ENCODE measurements at places on chromosomes 1 and 21.
A peak's percentile ranks its signal among the peaks of the same experiment; 100 is the strongest.

- peaks cover 6% of the 10 kb centered on the region for H3K4me1 ChIP-seq
- no peaks in the 10 kb centered on the region for H3K36me3 ChIP-seq
- no peak overlapping the region for H3K27ac ChIP-seq
- H3K27me3 ChIP-seq, result peaks cover 44% of the 10 kb centered on the region
- H3K4me3 ChIP-seq, result no peak overlapping the region
- no peak for DNase-seq
Observed at GRCh38 chr1:228000416-228000815, 6.4 kb upstream of the WNT3A start.

DNA sequence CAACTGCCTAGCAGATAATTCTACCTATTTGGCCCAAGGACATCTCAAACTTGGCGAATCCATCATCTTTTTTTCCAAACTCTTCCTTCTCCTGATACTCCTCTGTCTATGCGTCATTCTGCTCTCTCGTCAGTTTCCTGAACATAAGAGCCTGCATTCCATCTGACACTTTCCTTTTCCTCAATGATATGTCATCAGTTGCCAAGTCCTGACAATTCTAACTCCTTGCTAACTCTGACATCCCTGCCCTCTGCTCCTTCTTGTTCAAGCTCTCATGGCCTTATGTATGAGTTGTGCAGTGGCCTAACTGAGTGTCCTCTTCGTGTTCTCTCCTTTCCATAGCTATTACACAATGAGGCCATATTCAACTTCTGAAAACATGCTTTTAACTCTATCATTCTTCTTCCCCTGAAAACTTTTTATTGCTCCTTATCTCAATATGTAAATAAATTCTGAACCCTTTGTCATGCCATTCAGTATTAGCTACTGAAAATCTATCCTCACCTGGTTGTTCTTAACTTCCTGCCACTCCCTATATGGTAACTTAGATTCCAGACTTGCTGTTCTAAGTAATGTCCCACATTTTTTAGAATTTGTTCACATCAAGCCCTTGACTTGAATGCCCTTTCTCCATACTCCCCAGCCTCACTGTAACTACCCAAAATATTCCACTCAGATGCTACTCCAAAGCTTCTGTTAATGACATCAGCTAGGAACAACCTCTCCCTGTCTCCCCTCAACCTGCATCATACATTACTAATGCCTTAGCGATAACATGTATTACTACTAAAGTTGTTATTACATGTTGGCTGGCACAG, 11.5 kb downstream of the PALMD start:
- no peak overlapping the region for H3K4me3 ChIP-seq
- H3K27ac ChIP-seq, result no peak overlapping the region
- H3K36me3 ChIP-seq, result no peaks in the 10 kb centered on the region
- no peak for DNase-seq

DNA sequence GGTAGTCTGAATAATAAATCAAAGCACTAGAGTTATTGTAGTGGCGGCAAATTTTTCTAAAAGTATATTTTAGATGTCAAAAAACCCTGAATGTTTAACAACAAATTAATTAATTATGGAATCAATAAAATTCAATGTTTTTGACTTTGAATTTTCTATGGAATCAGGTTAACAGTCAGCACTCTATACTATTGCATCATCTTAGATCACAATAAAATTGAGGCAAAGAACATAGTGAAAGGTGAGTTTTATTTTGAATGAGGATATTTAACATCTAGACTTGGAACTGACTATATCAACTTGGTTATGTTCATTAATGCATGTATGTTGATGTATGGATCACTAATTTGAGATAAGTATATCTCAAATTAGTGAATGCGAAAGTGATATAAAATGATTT, 148.5 kb downstream of the TNFSF18 start:
- H3K36me3 ChIP-seq, result peaks cover 2% of the 10 kb centered on the region
- peaks cover 56% of the 10 kb centered on the region for H3K4me1 ChIP-seq
- H3K4me3 ChIP-seq, result no peak overlapping the region
- H3K27ac ChIP-seq, result no peak overlapping the region
- DNase-seq, result no peak

GRCh38 chr1:25795211-25795610, 4.8 kb upstream of the SELENON start:
- no peak for DNase-seq
- H3K27me3 ChIP-seq, result no peaks in the 10 kb centered on the region
- no peak overlapping the region for H3K27ac ChIP-seq
- peaks cover 37% of the 10 kb centered on the region for H3K4me1 ChIP-seq

DNA sequence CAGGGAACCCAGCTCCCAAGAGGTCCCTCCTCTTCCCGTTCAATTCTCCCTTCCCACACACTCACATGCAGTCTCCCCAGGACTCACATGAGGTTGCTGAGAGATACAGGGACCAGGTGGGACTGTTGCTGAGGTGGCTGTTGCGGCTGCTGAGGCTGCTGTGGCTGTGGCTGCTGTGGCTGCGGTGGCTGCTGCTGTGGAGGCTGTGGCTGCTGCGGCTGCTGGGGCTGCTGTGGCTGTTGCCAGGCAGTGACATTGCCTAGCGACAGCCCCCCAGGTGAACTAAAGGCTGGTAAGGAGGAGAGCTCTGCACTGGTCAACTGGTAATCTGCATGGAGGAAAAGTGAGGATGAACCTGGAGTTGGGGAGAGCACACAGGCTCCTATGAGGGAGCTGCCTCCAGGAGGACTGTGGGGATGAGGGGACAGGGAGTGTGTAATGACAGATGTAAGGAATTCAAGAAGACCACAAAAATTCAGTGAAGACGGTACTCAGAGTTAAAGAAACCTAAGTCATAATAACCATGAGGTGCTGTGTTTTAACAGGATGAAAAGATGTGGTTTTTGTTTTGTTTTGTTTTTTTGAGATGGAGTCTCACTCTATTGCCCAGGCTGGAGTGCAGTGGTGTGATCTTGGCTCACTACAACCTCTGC, 31.8 kb downstream of the MEF2D start:
- H3K36me3 ChIP-seq, result peaks cover 9% of the 10 kb centered on the region
- no peak overlapping the region for H3K27ac ChIP-seq
- H3K27me3 ChIP-seq, result no peaks in the 10 kb centered on the region
- no peak for DNase-seq
- H3K4me3 ChIP-seq, result no peak overlapping the region
- H3K4me1 ChIP-seq, result peaks cover 7% of the 10 kb centered on the region

DNA sequence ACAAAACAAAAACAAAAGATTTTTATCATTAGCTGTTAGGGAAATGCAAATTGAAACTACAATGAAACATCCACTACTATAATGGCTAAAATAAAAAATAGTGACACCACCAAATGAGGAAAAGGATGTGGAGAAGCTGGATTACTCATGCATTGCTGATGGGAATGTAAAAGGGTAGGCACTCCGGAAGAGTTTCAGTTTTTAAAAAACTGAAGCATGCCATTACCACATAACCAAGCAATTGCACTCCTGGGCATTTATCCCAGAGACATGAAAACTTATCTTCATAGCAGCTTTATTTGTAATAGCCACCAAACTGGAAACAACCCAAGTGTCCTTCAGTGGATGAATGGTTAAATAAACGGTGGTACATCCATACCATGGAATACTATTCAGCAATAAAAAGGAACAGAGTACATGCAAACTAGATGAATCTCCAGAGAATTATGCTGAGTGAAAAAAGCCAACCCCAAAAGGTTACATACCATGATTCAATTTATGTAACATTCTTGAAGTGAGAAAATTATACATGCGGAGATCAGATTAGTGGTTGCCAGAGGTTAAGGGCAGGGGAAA, 14.5 kb upstream of the CFAP298 start:
- H3K27me3 ChIP-seq, result peaks cover 17% of the 10 kb centered on the region
- no peak for DNase-seq
- H3K36me3 ChIP-seq, result peaks cover 3% of the 10 kb centered on the region
- no peak overlapping the region for H3K4me3 ChIP-seq

DNA sequence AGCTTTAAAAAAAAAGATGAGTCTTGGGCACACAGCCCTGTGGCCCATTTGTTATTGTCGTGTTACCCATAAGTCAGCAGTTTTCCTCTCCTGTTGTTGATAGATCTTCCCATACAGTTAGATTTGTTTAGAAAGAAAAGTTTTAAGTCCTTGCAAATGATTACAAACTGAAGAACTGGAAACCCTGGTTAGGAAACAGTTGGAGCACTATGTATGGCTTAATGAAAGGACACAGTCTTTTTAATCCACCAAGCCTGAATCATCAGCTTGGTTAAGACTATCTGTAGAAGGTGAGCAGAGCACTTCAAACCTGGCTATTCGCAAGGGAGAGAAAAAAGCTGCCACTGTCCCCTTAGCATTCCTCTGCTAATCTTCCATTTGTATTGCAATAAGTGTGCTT, 241.0 kb downstream of the DISC1 start:
- no peak overlapping the region for H3K27ac ChIP-seq
- no peak for DNase-seq
- no peaks in the 10 kb centered on the region for H3K27me3 ChIP-seq

GRCh38 chr1:1196431-1197187, 9.8 kb downstream of the TNFRSF18 start:
- H3K27ac ChIP-seq, result no peak overlapping the region
- H3K36me3 ChIP-seq, result no peaks in the 10 kb centered on the region
- DNase-seq, result no peak
- H3K4me1 ChIP-seq, result peaks cover 7% of the 10 kb centered on the region

- H3K4me1 ChIP-seq, result no peaks in the 10 kb centered on the region
- H3K27me3 ChIP-seq, result peaks cover 5% of the 10 kb centered on the region
- H3K27ac ChIP-seq, result no peak overlapping the region
- no peak for DNase-seq
- H3K4me3 ChIP-seq, result no peak overlapping the region
- H3K36me3 ChIP-seq, result no peaks in the 10 kb centered on the region
Observed at GRCh38 chr1:215243345-215244054, 161.0 kb downstream of the KCNK2 start.

DNA sequence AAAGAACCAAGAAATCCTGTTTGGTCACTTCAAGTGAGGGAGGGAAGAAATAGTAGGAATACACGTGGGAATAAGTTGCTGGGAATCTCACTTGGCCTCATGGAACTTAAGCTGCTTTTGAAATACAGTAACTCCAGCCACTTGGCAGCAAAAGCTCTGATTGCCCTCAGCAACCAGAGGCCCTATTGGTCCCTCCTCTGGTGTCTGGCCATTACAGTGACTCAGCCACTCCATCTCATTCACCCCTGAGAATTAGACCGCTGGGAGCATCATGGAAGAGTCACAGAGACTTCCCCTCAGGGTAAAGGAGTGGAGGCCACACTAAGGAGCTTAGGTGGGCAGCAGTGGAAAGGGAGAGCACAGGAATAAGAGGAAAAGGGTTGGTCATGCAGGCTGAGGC, 99.6 kb downstream of the ELAVL4 start:
- H3K27ac ChIP-seq, result no peak overlapping the region
- DNase-seq, result no peak
- H3K36me3 ChIP-seq, result no peaks in the 10 kb centered on the region
- no peaks in the 10 kb centered on the region for H3K4me1 ChIP-seq
- H3K27me3 ChIP-seq, result peaks cover 13% of the 10 kb centered on the region

DNA sequence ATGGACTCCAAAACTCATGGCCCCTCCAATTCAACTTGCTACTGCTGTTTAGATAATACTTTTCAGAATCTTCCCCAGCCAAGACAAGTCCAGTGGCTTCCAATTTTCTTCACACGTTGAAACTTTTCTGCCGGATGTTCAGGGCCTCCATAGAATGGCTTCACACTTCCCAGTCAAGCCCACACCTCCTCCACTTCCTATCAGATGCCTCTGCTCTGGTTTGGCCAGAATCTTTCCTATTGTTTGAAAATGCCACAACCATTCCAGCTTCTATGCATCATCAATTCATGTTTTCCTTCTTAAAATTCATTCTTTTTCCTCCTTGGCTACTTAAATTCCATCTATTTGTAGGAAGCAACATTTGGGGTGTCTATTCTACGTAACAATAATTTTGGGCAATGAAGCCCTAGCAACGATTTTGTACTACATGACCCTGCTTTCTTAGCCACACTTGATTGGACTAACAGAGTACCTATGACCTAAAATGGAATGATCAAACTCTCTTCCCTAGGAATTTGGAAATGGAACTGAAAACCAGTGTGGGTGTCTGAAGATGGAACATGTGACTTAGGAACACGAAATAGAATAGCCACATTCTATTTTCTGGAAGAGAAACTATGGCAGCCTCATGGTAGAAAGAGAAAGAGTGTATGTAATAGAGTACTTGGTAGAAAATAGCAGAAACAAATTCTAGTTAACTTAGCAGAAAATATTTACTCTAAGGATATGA, 74.1 kb upstream of the CNIH3 start:
- H3K27ac ChIP-seq, result no peak overlapping the region
- H3K27me3 ChIP-seq, result peaks cover 9% of the 10 kb centered on the region
- DNase-seq, result no peak
- no peak overlapping the region for H3K4me3 ChIP-seq

DNA sequence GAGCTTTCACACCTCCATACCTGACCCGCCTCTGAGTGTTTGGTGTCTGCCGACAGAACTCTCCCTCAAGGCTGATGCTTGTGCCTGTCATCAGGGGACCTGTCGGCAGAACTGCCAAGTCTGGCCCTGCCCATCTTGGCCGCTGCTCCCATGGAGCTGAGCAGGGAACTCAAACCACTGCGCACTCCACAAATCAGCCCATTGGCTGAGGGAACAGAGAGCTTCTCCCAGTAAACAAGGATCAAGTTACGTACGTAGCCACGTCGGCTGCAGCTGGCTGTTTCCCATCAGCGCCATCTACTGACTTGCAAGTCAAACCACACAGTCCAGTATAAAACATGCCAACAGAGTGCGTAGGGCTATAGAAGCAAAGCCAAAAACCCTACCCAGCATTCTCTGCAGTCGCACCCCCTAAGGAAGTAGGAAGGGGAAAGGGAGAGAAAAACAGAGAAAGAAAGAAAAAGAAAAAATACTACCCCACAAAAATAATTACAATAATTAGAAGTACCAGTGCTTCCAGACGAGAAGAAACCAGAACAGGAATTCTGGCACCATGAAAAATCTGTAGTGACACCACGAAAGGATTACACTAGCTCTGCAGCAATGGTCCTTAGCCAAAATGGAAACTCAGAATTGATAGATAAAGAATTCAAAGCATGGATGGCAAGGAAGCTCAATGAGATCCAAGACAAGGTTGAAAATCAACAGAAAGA, 13.1 kb downstream of the KRTAP13-1 start:
- no peak overlapping the region for H3K27ac ChIP-seq
- DNase-seq, result peak; percentile 1
- H3K4me3 ChIP-seq, result no peak overlapping the region
- no peaks in the 10 kb centered on the region for H3K36me3 ChIP-seq
- peaks cover 3% of the 10 kb centered on the region for H3K4me1 ChIP-seq
- H3K27me3 ChIP-seq, result peaks cover 9% of the 10 kb centered on the region

GRCh38 chr1:66140072-66140471, 347.4 kb downstream of the PDE4B start:
- no peaks in the 10 kb centered on the region for H3K36me3 ChIP-seq
- DNase-seq, result no peak
- no peak overlapping the region for H3K27ac ChIP-seq
- H3K27me3 ChIP-seq, result no peaks in the 10 kb centered on the region
- peaks cover 5% of the 10 kb centered on the region for H3K4me1 ChIP-seq

All from activated naive CD8-positive, alpha-beta T cell treated with anti-CD3 and anti-CD28 coated beads for 36 hours (primary cell).